ENCODE measurements at places on chromosomes 6 and 20.
A peak's percentile ranks its signal among the peaks of the same experiment; 100 is the strongest.

DNA sequence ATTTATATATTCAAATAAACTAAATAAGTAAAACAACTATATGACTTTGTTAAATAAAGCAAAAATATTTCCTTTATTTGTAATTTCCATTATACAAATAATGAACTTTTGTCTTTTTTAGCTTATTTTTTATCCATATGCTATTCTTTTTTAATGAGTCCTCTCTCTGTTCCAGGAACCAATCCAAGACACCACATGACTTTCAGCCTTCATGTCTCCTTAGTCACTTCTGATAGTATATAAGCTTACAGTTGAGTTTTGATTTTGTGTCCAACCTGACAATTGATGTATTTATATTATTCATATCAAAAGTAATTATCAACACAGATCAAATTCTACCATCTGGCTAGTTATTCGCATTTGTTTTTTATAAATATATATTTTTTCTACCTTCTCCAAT lies 582.3 kb upstream of the GJE1 start:
- no peak for DNase-seq

- DNase-seq: no peak
Measured at GRCh38 chr6:141482796-141483597, 649.7 kb upstream of the GJE1 start.

DNA sequence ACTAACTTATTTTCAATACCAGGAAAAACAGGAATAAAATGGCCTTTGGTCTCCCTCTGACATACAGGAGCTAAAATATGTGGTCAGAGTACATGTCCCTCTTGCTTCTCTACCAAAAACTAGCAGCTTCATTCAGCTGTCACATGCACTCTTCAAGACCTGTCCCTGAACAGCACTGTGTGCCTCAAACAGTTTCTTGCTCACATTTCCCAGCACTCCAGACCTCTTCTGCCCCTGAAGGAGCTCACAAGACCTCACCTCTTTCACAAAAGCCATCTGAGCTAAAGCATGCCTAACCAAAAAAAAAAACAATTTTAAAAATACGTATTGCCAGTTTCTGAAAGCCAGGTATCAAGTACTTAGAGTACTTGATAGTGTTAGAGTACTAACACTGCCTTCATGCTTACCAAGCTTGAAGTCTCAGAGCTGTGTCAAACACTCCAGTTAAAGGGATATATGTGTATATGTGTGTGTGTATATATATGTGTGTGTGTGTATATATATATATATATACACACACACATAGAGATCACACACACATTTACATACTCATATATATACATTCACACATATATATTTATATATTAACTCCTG lies 148.3 kb upstream of the POU3F2 start:
- DNase-seq: no peak

DNA sequence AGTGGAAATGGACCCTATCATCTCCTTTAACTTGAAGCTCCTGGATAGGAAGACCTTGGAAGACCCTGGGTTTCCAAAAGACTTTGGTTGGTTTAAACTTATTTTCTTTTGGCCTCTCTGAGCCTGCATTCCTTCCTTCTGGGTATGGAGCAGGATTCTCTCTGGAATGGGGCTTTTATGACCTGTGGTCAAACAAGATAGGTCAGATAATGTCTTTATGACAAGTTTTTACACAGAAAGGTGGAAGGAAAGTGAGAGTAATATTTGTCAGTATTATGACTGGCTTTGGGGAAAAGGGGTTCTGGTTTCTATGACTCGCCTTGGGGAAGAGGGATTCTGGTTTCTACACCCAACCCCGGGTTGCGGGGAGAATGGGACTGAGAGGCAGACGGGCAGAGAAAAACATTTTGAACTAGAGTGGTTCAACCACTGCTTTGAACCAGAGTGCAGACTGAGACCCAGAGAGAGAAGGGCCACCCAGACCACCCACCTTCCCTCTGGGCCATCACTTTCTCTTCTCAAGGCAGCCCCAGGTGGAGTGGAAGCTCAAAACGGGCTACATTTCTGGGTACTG lies 37.6 kb upstream of the KCNK5 start:
- no peak for DNase-seq

DNA sequence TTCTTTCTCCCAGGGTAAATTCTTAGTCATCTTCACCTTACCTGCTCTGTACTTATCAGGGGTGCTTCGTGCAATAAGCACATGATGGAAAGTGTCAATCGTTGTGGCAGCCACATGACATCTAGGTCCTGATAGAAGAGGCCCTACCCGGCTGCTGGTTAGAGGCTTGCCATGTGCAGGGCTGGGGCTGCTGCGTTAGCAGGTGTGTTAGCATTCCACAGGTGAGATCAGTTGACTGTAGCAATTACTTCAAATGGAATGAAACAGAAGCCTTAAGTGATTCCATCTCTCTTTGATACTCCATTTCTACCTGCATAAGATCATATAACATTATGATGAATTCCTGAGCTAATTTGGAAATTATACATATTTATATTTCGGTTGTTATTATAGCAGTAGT lies 127.0 kb downstream of the UST start:
- no peak for DNase-seq

GRCh38 chr20:48990467-48990866 lies 55.6 kb upstream of the CSE1L start:
- DNase-seq: no peak

DNA sequence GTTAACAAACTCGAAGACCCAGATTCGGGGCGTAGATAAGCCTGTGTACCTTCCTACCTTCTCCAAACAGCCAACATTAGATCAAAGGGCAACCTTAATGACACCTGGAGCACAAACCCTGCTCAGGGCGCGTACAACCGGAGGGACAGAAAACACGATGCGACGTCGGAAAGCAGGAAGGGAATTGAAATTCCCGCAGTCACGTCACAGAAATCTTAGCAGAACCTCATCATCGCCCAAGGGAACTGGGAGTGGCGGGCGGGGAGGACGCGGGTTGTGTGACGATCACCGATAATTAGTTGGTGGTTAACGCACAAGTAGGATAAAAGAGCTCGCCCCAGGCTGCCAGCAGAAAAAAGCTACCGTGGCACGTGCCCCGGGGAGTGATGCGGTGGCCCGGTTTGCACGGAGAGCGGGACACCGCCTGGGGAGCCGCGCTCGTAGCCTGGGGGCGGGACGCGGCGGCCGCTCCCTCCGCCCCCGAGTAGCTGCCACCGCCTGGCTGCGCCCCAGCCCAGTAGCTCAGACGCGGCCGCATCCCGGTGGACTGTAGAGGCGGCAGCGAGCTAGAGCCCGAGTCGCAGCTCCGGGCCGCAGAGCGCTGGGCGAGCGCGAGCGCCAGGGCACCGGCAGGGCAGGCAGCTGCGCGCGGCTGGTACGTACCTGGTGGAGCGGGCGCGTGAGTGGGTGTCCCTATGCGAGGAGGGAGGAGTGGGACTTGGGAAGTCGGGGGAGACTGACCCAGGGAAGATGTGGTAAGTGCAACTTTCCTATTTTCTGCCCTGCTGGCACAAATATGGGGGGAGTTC lies at the start of gene PKIB:
TSS of gene PKIB (plus strand) at position 525 of the 809 bp plus-strand sequence. CDS start 107,390 bp downstream, outside the sequence.
- DNase-seq: peak; percentile 42

DNA sequence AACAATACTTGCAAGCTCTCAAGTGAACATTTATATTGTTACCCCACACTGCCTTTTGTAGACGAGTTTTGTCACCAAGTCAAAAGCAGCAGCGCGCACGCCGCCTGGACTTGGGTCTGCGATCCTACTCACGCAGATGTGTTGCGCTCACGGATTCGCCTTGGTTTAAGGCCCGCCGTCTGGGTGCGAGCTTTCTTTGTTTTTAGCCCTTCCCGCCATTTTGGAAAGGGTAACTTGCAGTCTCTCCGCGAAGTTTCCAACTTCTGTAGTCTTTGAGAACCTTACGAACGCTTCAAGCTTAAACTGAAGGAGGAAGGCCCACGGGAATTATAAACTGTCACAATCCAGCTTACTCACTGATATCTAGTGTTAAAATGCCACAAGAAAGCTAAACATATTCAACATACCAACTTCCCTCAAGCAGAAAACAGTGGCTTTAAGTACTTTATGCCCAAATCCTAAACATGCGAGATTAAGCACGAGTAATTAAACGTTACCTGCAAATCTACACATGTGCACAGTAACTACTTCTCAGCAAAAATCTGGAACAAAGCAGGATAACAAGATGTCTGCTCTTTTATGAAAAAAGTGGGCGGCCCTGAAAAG lies 80.4 kb upstream of the BTN3A2 start:
- peak; percentile 28 for DNase-seq

DNA sequence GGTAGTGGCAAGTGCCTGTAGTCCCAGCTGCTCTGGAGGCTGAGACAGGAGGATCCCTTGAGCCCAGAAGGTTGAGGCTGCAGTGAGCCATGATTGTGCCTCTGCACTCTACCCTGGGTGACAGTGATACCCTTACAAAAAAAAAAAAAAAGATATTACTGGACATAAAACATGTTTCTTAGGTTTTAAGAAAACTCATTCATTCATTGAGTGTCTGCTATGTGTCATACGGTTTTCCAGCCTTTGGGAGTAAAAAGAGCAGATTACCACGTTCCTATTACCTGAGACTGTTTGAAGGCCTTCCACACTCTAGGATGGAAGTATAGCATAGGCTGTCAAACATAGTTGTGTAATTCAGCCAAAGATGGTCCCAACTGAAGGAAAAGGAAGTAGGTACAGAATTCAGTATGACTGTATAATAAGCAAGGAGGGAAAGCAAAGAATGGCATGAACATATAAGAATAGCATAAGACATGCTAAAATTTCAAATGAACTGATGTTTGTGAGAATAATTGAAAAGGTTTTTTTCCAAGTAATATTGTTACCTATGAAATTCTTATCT lies 22.0 kb downstream of the STXBP5 start:
- no peak for DNase-seq

- DNase-seq: no peak
Measured at GRCh38 chr6:32692019-32692418, 25.6 kb upstream of the HLA-DQB1 start.

DNA sequence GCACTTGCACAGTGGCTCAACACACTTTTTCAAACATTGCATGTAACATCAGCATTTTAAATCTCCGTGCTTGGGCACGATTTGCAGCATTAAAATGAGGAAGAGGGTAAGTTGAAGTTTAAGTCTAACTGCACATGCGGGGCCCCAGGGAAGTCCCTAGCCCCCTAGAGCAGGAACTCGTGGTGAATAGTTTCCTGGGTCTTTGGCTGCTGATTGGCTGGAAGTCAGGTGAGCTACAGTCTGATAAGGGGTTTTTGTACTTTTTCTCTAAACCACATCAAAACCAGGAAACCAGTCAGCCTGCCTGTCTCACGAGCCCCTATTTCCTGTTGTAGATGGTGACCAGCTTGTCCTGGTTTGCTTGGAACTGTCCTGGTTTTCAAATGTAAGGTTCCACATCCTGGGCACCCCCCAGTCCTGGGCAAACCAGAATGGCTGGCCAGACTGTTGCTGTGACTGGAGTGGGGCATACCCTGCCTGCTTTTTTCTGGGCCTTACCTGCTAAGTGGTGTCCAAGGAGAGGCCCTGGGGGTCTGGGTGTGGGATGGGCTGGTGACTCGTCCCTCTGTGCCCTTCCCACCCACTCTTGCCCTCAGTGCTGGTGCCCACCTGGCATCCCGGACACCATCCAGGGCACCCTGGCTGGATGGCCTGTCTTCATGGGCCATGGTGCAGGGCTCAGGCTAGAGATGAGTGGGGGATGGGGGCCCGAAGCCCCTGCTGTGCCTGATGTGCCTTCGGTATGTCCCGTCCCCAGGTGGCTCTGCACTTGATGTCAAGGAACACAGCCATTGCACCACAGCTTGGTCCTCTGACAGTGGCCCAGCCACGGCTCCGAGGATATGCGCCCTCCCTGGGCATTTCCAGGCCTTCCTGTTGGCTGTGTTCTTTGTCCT lies 31.8 kb downstream of the SUN5 start:
- no peak for DNase-seq

DNA sequence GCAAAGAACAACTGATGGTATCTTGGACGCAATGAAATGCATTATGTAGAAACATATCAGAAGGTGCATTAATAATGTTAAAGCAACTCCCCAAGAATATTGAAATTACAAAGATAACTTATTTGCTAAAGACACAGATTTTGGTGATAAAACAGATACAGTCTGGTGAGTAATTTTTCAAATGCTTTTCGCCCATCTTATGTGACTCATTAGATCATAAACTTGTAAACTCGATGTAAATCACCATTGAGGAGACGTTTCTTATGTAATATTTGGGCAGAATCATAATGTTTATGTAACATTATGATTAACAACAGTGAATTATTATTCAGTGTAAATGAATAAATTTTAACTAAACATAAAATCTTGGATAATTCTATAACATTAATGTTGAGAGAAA lies 608.1 kb downstream of the KIF16B start:
- no peak for DNase-seq

GRCh38 chr20:5511930-5512329 lies 195.2 kb upstream of the PROKR2 start:
- DNase-seq: no peak

GRCh38 chr20:50308513-50309279 lies 118.1 kb downstream of the CEBPB start:
- peak; percentile 66 for DNase-seq

- no peak for DNase-seq
Measured at GRCh38 chr6:87465051-87465450, 7.7 kb upstream of the SLC35A1 start.

DNA sequence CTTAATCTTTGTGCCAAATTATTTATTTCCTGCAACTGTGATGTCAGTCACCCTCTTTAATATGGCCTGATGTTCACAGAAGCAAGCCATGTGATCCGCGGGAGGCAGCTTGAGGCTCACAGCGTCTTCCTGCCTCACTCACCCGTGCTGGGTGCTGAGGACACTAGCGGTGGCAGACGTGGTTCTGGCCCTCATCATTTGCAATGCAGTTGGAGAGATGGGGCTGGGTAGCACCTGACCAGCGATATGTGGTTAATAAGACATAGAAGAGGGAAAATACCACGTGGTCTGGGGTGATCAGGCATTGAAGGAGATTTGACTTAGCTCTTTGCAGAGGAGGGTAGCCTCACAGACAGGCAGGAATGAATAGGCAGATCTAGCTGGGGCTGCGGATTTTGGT lies 264.7 kb downstream of the TMEM242 start:
- DNase-seq: no peak

- DNase-seq: no peak
Measured at GRCh38 chr6:2155206-2155605, 90.2 kb downstream of the GMDS start.

DNA sequence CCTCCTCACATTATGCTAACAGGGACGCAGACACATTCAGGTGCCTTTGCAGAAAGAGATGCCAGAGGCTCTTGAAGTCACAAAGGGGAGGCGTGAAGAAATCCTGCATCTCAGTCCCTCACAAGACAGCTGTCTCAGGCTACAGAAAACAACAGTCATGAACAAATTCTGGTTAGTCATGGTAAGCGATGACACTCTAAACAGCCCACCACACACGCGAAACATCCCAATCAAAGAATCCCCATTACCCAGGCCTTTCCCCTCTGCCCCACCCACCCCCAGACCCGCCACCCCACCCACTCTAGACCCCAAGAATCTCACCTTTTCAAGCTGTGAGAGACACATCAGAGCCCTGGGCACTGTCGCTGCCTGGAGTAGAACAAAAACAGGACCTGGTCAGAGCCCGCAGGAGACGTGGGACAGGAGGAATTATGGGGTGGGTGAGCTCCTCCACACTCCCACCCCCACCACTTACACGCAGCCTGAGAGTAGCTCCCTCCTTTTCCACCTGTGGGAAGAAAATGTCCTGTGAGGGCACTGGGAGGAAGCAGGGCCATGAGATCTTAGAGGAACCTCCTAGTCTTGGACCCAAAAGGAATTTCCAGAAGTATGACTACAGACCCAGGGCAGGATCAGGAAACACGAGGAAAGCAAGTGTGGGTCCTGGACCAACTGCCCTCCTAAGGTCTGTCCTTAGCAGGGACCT lies 2.7 kb downstream of the HLA-B start:
- DNase-seq: no peak

GRCh38 chr20:62043131-62043914 lies 22.4 kb downstream of the TAF4 start:
- no peak for DNase-seq
